ENCODE measurements at places on chromosomes 7 and 10.

DNA sequence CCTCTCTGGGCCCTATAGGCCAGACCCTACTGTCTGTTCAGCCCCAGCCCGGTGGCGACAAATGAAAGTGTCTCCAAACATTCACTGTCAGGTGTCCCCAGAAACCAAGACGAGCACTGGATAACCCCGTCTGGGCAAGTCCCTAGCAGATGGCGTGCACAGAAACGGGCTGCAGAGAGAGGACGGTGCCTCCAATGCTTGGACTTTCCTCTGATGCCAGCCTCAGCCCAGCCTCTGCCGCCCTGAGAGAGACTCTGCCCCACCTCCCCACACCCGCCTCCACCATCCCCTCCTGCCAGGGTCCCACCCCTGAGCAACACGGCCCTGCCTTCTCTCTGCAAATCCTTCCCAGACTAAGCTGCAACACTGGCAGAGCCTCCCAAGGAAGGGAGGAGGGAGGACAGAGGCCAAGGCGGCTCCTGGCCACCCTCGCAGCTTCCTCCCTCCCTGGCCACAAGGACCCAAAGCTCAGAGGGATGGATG, 7.4 kb upstream of the LFNG start:
- no peak for DNase-seq

GRCh38 chr7:142689439-142690120, 59.7 kb upstream of the PRSS1 start:
- DNase-seq = no peak

DNA sequence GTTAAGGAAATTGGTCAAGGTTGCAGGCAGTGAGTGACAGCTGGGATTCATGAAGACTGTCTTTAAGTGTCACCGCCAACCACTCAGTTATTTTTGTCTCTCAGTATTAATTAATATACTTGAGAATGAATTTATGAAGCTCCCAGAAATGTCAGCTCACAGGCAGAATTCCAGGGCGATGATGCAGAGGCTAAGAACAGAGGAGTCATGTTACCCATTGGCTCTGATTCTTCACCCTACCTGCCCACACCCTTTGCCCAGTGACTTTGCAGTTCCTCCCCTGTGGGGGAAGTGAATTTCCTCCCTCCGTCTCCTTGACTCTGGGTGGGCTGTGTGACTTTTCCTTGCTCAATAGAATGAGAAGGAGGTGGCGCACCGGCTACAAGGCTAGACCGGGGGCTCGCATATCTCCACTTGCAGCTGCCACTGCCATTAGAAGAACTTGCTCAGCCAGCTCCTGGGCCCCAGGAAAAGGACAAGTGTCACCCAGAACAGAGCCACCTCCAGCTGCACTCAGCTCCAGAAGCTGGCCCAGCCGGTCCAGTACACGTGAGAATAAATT, 157.1 kb upstream of the PRKCQ start:
- DNase-seq = no peak

GRCh38 chr10:36023939-36024338, 381.8 kb upstream of the FZD8 start:
- DNase-seq = no peak

DNA sequence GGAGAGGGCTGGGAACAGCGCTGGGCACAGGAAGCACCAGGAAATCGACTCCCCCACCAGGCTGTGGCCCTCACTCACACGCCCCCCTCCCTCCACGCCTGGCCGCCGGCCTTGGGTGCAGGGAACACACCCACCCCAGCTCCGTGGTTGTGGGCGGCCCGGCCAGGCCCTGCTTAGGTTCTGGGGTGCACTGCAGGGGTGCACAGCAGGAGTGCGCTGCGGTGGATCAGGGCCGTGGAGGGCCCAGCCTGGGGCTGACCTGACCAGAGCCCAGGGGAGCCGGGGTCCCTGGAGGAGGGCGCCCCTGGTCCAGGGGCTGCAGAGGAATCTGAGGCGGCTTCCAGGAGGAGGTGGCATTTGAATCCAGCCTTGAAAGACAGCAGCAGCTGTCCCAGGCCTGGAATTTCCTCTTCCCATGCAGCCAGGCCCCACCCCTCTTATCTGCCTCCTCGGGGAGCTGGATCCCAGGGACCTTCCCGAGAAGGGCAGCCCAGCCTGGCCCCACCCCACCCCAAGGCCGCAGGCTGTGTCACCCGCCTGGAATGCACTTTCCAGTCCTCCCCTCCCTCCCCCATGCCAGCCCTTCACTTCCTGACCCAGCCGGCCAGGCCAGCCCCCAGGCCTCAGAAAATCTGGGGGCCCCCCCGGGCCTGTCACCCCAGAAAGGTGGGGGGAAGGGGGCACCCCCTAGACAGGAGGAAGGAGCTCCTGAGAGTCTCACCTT, 18.4 kb upstream of the PDGFA start:
- no peak for DNase-seq

Measured in activated CD4-positive, alpha-beta T cell treated with anti-CD3 and anti-CD28 coated beads for 48 hours (primary cell).